ENCODE measurements at places on chromosomes 2 and 18.

DNA sequence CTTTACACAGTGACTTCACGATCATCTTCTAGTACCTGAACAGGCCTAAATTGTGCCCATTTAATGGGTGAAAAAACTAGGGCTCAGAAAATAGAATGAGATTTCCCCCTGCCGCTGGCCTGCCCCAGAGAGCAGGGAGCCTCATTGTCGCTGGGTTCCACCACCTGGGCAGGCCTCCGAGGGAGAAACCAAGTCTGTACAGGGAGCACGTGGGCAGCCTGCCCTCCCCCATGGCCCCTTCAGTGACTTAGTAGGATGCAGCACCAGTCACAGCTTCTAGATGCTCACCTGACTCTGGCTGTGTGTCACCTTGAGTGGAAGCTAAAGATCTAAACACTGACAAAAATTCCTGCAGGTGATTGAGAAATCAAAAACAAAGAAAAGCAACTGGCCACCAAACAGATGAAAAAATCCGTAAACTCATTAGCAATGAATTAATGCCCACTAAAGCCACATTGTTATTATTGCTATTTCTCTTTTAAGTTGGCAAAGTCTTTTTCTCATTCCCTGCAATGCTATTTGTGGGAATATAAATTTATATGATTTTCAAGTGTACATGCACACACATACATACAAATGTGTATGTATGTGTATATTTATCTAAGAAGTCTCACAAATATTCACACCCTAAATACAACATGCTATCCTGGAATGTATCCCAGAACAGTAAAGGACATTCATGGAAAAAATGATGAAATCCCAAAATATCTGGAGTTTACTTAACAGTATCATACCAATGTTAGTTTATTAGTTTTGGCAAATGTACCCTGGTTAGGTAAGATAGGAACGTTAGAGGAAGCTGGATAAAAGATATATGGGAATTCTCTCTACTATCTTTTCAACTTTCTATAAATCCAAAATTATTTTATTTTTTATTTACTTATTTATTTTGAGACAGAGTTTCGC, 18.7 kb upstream of the ASPRV1 start:
- DNase-seq = peak; percentile 31

DNA sequence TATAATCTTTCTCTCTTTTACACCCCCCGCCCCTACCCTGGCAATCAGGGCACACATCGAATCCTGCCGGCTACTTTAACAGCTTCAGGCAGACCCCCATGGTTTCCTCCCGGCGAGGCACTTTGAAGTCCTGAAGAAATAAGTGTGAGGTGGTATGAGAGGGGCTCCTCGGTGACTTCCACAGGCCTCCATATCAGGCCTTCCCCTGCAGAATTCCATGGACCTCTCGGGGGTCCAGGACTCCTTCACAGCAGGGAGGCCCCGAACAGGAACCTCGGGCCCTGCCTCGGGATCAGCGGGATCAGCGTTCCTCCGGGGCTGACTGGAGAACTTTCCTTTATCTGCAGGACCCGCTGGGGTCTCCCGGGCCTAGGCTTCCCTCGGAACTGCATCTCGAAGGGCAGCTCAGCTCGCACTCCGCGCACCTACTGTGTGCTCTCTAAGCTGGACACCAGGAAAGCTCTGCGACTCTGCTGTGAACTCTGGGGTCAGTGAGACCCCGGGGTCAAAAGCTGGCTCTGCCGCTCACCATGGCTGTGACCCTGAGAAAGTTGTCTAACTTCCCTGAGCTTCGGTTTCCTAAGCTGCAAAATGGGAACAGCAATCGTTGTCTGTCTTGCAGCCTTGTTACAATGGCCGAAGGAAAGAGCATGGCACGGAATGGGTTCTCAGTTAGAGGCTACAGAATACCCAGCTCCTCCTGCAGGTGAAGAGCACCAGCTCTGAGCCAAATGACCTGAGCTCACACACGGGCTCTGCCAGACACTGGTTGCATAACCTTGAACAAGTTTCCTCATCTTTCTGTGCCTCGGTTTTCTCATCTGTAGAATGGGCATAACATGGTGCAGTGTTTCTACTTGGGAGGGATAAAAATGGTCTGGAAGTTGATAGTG, 97.4 kb upstream of the ID2 start:
- DNase-seq = no peak

- DNase-seq = no peak
Measured at GRCh38 chr18:37252854-37253393, 312.7 kb downstream of the CELF4 start.

- peak; percentile 84 for DNase-seq
Measured at GRCh38 chr2:71880846-71881610, 266.6 kb downstream of the CYP26B1 start.

- no peak for DNase-seq
Measured at GRCh38 chr2:20673686-20674308, 6.9 kb downstream of the GDF7 start.

DNA sequence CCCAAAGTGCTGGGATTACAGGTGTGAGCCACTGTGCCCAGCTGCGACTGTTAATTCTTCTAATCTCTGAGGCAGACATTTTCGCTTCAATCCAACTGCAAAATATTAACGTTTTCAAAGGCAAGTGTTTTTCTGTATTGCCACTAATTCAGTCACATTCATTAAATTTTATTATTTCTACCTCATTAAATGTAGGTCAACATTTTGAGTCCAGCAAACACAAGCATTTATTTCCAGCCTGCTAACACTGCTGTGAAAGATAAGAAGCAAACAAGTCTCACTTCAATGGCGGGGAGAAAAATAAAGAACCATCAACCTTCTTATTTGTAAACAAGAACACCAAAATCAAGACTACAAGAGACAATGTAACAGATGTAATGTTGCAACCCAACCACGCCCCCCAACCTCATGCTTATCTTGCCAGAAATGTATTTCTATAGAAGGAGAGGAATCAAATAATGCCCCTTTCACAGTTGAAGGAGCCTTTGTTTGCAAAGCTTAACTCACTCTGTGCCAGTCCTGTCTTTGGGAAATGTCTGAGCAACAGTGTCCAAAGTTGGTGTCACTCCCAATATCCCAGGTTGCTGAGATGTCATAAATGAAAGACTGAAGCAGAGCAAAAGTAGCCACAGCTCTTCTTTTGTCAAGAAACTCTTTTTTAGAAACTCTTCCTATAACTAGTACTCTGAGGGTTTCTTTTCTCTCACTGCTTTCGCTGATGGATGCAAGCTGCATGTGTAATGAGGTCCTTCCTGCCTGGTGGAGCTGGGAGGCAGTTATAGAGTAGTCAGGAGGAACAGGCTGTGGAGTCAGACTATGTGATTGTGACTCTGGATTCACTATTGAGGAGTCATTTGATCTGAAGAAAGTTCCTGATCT, 8.6 kb downstream of the DOCK10 start:
- DNase-seq = no peak

GRCh38 chr2:144501627-144502026, 18.3 kb downstream of the ZEB2 start:
- DNase-seq = no peak

DNA sequence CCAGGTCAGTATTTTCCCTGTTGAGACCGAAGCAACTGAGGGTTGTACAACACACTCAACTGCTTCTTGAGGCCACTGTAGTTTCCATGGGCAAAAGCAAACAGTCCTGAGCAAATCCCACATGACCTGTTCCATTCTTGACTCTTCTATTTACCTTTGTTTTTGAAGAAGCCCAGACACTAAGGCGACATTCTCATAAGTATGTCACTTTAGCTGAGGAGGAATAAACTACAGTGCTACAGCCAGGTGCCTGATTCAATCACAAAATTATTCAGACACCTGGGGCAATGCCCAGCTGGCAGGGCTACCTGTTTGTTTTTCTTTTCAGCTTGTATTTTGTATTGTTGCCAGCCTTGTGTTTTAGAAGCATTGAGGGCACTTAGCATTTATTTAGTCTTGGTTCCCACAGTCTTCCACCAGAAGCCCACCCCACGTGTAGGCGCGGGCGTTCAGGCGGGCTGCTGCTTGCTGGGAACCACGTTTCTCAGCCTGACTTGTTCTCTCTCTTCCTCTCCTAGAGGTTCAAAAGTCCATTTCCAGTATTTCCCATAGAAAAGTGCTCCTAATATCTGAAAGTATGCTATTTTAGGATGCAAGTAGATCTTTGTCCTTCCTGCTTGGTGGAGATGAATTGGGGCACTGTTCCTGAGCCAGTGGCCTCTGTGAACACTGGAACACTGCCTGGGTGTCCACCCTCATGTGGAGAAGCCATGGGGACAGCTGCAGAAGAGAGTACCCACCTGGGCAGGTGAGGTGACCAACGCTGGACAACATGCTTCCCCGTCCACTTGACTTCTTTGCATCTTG, 99.0 kb upstream of the COPS8 start:
- no peak for DNase-seq

- no peak for DNase-seq
Measured at GRCh38 chr2:134504586-134505336, 214.0 kb downstream of the TMEM163 start.

DNA sequence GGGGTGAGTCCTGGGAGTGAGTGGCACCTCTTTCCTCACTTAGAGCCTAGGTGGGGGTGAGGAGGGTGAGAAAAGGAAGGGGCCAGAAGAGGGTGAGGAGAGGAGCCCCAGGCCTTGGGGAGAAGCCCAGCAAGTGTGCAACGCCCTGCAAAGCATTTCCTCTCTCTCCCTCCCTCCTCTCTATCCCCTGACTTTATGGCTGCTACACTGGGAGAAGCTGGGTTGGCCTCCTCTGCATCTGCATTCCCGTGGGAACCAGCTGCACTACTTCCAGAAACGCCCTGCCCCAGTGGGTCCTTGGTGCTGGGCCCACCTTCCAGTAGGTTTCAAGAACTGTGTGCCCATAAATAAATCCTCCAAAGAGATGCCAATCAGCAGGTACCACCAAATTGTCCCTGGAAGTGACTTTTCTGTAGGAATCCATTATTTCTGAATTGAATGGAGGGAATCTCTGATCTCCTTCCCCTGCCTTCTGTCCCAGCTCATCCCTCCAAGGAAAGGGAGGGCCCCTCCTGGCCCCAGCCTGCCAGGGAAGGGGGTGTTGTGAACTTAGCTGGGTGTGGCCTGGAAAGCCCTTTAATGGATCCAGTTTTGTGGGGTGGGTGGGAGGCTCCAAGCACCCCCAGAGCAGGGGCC, 95.7 kb upstream of the BOD1L2 start:
- no peak for DNase-seq

- DNase-seq = peak; percentile 69
Measured at GRCh38 chr2:202373490-202373889, 2.6 kb upstream of the BMPR2 start.

DNA sequence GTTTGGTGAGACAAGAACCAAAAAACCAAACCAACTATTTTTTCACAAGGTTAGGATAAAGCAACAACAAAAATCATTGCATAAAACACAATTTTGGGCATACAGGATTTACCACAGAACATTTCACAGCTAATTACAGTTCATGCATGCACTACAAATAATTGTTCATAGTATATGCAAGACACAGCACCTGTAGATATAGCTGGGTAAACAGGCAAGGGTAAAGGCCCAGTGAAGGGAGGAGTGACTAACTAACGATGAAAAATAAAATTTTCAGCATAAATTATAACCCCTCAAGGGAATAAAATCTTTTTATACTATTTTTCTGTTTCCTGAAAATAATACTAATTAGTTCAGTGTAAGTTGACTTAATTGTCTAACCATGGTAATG, 73.3 kb upstream of the CCDC141 start:
- DNase-seq = no peak

- DNase-seq = no peak
Measured at GRCh38 chr2:16713011-16713423, 47.4 kb upstream of the CYRIA start.
